Dorsolateral prefrontal cortex (tissue), 122 donors: ENCODE measurements at places on chromosomes 16 and 17.
A peak's percentile ranks its signal among the peaks of the same experiment; 100 is the strongest.

- DNase-seq: no peak
Measured at GRCh38 chr17:63075969-63076368, 109.9 kb downstream of the TANC2 start.

- peak; percentile 85 for DNase-seq
Measured at GRCh38 chr17:80773243-80773991, 218.2 kb upstream of the CHMP6 start.

DNA sequence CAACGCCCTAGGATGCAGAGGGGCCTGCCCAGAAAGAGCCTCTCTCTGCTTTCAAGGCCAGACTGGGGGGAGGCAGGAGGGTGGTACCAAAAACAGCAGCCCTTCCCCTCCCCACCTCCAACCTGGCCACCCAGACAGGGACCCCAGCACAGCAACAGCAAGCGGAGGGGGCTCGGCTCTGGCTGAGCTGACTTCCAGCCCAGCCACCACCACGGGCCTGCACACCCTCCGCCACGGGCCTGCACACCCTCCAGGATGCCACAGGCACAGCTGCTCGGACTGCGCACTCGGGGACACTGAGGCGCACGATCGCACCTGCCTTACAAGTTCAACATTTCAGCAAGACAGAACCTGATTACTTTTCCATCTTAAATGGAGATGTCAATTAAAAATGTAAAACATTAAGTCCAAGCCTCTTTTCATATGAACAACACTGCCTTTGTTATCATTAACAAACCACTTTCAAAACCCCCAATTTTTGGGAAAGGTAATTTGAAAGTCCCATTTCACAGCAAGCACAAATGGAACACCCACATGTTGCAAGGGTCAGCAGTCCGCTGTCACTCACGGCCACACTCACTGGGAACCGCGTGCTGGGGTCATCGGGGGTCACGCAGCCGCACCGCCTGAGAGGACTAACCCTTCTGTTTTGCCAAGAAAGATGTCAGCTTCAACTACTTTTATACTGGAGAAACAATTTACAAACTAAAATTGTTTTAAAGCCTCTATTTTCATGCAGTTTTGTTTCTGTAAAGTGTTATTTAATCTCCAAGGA is 76.4 kb downstream of the ANKRD11 start:
- DNase-seq: no peak

- no peak for DNase-seq
Measured at GRCh38 chr16:76343769-76344168, 66.6 kb downstream of the CNTNAP4 start.

GRCh38 chr17:48546924-48547807 is 2.3 kb upstream of the HOXB2 start:
- no peak for DNase-seq

GRCh38 chr16:85711982-85712587 is 23.3 kb upstream of the GINS2 start:
- no peak for DNase-seq

GRCh38 chr17:60914078-60914477 is 236.4 kb downstream of the BCAS3 start:
- no peak for DNase-seq

DNA sequence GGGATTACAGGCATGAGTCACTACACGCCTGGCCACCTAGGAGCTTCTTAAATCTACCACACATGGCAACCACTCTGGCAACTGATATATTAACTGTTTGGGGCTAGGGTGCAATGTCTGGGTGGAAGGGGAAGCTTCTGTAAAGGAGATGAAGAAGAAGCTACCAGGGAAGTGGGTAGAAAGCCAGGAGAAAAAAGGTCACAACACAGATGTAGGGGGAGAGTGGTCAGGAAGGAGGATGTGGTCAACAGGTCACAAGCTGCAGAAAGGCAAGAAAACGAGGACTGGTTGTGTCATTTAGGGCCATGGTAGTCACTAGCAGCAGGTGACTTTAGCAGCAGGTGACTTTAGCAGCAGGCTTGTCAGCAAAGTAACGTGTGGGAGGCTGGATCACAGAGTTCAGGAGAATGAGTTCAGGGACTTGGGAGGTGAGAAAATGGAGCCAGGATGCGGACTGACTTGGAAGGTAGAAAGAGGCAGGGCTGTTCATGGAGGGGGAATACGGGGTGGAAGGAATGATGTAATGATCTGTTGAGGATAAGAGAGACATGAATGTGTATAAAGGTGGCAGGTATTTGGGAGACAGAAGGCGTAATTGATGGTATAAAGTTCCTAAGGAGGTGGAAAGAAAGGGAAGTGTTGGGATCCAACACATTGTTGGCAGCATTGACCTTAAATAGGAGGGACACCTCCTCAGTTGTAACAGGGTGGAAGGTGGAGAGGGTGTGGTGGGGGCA is 16.3 kb upstream of the WFIKKN2 start:
- no peak for DNase-seq

GRCh38 chr16:58212824-58213655 is 15.1 kb upstream of the CSNK2A2 start:
- DNase-seq: no peak

DNA sequence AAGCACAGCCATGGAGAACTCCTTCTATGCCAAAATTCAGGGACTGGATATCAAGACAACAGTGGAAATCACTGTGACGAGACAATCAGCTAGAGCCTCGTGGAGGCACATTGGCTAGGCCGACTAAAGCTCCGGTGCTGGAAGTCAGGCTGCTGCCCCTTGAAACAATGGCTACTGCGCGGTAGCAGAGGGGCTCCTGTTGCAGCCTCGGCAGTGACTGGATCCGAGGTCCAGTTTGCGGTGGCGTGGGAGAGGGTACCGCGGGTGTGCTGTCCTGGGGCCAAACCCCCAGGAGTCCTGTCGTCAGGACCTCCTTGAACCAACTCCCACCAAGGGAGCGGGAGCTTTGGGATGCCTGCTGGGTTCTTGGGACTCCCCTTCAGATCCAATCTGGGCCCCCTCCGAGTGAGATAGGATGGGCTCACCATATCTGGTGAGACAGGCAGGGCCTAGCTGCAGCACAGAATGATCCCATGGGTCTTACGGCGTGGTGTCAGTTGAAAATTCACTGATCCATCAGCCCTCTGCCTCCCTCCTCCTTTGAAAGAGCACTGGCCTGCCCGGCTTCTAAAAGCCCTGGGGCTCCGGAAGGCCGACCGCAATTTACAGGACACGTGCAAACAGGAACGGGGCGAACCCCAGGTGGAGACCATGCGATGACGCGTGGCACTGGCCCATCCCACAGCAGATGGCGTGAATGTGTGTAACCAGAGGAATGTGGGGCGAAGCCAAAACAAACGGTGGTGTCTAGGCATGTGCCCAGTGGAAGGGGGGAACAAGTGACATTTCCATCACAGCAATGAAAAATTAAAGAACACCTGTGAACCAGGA is 15.8 kb upstream of the KCNJ18 start:
- DNase-seq: no peak

GRCh38 chr17:10172241-10172741 is 26.1 kb downstream of the GAS7 start:
- no peak for DNase-seq

- no peak for DNase-seq
Measured at GRCh38 chr17:76537578-76538280, at the start of gene CYGB. Gene CYGB (minus strand): TSS chr17:76537709. CDS start chr17:76537542, 167 bp downstream.

- DNase-seq: no peak
Measured at GRCh38 chr16:27952811-27953210, 110.7 kb downstream of the GSG1L start.

- DNase-seq: peak; percentile 66
Measured at GRCh38 chr17:77571155-77571981, 387.1 kb upstream of the TNRC6C start.

DNA sequence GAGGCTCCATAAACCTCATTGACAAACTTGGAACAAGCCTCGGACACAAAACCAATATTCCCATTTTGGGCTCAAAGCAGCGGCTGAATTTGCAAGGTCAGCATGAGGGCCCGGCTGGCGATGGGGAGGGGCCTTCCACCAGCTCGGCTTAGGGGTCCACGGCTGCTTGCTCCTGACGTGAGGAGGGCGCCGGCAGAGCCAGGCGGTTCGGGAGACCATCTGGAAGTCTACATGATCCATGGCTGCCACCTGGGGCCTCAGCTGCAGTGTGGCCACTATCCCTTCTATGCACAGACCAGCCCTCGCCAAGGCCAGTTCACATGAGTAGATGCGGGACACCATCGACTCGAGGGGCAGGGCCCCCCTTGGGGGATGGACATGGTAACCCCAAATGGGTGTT is 39.1 kb downstream of the NDEL1 start:
- no peak for DNase-seq

DNA sequence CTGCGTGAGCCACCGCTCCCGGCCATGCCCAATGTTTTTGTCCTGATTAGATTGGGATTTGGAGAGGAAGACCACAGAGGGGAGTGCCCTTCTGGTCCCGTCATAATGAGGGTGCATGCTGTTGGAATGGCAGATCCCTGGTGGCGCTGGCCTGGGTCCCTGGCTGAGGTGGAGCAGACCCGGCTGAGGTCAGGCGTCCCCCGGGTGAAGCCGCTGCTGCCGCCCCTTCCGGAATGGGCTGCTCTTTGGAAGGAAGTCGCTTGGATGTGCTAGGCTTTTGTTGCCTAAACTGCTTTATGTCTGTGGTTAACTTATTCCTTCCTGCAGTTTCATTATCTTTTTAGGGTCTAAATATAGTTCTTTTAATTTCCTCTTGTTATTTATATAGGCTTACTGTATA is 120.3 kb upstream of the CHMP6 start:
- DNase-seq: no peak

- no peak for DNase-seq
Measured at GRCh38 chr16:35011-35677, 18.3 kb downstream of the POLR3K start.

DNA sequence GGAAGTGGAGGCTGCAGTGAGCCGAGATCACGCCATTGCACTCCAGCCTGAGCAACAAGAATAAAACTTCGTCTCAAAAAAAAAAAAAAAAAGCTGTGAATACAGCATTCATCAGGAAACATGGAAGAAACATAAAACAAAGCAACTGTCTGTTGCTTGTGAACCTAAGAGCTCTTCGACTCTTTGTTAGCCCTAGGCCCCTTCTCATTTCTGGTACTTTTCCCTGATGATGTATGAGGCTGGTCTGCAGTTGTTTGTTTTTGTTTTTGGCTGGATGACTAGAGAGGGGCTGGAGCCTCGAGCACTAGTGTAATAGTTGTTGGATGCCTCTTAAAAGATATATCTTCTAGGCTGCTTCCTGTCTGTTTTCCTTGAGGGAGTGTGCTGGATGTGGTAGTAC is 113.5 kb downstream of the MAP2K6 start:
- DNase-seq: no peak

GRCh38 chr16:23343643-23344612 is 41.8 kb downstream of the SCNN1B start:
- no peak for DNase-seq

DNA sequence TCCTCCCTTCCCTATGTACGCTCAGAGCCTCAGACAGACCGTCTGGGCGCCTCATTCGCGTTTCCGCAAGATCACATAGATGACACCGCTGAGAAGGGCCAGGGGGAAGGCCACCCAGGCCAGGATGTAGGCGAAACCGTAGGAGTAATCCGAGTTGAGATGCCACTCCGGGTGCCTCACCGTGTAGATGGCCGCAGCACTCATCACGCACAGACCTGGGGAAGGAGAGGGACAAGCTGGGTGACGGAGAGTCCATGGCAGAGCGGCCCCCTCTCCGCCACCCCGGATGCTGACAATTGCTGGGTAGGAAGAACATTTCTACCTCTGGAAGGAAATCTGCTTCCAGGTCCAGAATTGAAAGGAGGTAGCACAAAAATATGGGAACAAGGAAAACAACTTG is 34.3 kb downstream of the PMP22 start:
- DNase-seq: no peak

- no peak for DNase-seq
Measured at GRCh38 chr17:56824503-56824902, 9.2 kb downstream of the C17orf67 start.

GRCh38 chr17:83194186-83194561 is 114.8 kb downstream of the METRNL start:
- DNase-seq: no peak

- no peak for DNase-seq
Measured at GRCh38 chr17:68425979-68426378, 31.3 kb downstream of the WIPI1 start.

DNA sequence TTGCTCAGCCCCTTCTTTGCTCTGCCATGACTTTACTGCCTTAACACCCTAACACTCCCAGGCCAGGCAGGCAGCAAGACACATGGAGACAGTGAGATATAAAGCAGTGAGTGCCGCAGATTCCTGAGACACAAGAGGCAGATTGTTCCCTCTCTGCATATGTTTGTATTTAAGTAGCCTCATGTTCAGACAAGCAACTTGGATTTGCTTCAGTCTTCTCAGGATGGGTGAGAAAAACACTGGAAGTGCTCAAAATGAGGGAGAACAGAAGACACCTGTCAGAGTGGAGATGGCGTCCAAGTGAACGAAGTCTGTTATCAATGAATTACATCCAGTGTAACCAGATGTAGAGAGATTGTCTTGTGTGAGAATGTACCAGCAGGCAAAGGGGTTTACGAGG is 86.8 kb downstream of the CES1 start:
- no peak for DNase-seq
